ENCODE measurements at places on chromosomes 5 and 9. TPM values are rescaled to one million over a fixed set of nuclear protein-coding genes. Genes with fewer than 3 reads are reported as not detected.

GRCh38 chr9:119114681-119115080 is 254.6 kb downstream of the BRINP1 start:
- no peak overlapping the region for H3K4me3 ChIP-seq
- H3K36me3 ChIP-seq, result no peaks in the 10 kb centered on the region
- no peak for DNase-seq
- H3K4me1 ChIP-seq, result no peaks in the 10 kb centered on the region
- H3K27ac ChIP-seq, result no peak overlapping the region

PANK3 gene
- 60.4 TPM for total RNA-seq

DNA sequence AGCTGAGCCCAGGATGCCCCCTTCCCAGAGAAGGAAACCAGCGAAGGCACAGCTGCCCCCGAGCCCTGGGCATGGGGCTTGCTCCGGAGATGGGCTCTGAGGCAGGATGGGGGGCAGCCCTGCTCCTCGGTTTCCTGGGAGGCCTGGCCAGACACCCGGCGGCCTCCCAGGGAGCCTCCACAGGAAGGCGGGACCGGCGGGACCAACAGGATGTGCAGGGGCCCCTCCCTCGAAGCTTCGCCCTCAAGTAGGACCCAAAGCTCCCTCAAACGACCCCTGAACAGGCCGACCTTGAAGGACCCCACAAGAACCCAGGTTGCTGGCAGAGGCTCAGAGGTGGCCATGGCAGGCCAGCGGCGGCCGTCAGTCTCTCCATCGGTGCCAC is 11.7 kb downstream of the EXD3 start:
- H3K4me3 ChIP-seq, result no peak overlapping the region
- DNase-seq, result no peak
- H3K27me3 ChIP-seq, result no peaks in the 10 kb centered on the region
- no peaks in the 10 kb centered on the region for H3K36me3 ChIP-seq

GZMA gene
- total RNA-seq, result not detected

- DNase-seq, result no peak
- peaks cover 9% of the 10 kb centered on the region for H3K4me1 ChIP-seq
- no peak overlapping the region for H3K27ac ChIP-seq
- H3K27me3 ChIP-seq, result no peaks in the 10 kb centered on the region
- no peaks in the 10 kb centered on the region for H3K36me3 ChIP-seq
- no peak overlapping the region for H3K4me3 ChIP-seq
Observed at GRCh38 chr5:66118304-66118703, 25.8 kb upstream of the SREK1 start.

ACSL6 gene
- not detected for total RNA-seq

DNA sequence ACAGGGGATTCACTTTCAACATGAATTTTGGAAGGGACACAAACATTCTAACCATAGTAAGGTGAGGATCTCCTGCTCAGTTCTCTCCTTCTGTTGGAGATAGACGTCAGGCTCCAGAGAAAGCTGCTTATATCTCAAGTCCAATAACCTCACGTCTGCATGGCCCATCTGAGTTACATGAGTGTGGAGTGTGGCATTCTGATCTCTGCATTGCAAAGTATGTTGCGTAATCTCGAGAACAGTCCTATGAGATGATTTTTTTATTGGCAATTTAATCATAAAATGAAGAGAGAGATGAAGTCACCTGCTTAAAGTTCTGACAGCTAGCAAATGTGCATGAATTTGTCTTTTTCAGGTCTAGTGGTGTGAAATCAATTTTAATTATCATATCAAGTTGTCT is 118.8 kb downstream of the SLC12A2 start:
- DNase-seq, result no peak
- peaks cover 3% of the 10 kb centered on the region for H3K4me1 ChIP-seq
- no peaks in the 10 kb centered on the region for H3K36me3 ChIP-seq
- no peak overlapping the region for H3K27ac ChIP-seq

SPINK7 gene
- total RNA-seq, result not detected

HINT1 gene
- 134 TPM for total RNA-seq

UNC13B gene
- 24.8 TPM for total RNA-seq

DNA sequence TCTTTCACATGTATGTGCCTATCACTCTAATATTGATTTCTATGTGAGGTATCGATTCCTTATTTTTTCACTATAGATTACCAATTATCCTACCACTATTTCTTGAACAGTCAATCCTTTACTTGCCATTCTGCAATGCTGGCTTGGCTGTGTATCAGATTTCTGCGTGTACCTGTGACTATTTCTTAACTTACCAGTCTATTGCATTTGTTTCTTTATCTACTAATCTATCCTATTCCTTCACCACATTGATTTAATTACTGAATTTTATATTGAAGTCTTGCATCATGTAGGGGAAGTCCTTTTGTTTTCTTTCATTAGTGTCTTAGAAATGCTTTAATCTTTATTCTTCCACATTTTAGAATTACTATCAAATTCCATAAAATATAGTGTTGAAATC is 684.8 kb downstream of the LRRC70 start:
- no peaks in the 10 kb centered on the region for H3K27me3 ChIP-seq
- no peaks in the 10 kb centered on the region for H3K36me3 ChIP-seq
- DNase-seq, result no peak
- no peaks in the 10 kb centered on the region for H3K4me1 ChIP-seq

All from osteoblast (primary cell).